Immature natural killer cell (primary cell): ENCODE measurements at places on chromosomes 3 and 15.

GRCh38 chr3:155102329-155102728, 22.2 kb downstream of the MME start:
- no peak for DNase-seq

- peak; percentile 38 for DNase-seq
Measured at GRCh38 chr15:70096215-70097062, 1.3 kb downstream of the TLE3 start.

- DNase-seq, result no peak
Measured at GRCh38 chr3:160090653-160091052, 102.0 kb downstream of the IL12A start.

GRCh38 chr15:98751767-98752166, 103.4 kb downstream of the IGF1R start:
- no peak for DNase-seq

DNA sequence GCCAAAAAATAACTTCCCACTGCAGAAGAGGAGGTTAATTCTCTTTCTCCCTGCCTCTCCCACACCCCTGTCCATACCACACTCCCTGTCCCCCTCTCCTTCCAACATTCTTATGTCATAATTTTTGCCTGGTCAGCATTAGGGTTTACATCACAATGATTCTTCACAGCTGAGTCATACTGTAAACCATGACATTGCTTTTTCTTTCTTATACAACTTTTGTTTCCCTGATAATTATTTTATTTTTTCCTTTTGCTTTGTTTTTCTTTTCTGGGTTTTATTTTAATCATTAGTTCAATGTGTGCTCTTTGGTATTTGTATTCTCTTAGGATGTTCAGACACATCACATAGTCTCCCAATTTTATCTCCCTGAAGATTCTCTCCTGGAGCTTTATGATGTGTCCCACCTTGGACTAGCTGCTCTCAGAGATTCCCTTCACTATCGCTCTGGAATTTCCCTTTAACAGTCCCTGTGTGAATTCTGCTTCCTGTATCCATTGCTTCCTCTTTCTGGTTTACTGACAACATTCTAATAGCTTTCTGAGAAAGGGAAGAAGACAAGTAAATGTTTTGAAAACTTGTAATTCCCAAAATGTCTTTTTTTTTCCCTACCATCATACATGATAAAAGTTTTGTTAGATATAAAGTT, 70.7 kb downstream of the SOX2 start:
- no peak for DNase-seq

DNA sequence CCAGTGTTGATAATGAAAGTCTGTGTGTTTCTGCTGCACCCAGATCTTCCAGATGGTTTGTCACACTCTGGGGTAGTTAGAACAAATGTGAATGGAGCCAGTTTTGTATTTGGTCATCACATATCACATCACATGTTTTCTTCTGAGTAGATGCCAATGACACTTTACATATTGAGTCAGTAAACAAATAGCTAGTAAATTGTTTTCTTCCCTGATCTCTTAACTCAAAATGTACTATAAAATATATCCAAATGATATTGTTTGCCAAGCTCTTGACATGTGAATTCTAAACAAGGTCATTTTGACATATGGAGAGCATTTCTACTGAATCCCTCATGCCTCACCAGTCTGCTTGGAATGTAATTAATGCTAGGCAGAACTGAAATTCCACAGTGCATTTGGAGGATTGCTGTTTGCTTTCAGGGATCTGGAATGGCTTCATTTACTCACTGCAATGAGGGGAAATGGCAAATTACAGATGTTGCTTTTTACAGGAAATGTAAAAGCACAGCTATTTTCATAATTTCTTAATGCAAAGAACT, 45.0 kb downstream of the PDHB start:
- no peak for DNase-seq

DNA sequence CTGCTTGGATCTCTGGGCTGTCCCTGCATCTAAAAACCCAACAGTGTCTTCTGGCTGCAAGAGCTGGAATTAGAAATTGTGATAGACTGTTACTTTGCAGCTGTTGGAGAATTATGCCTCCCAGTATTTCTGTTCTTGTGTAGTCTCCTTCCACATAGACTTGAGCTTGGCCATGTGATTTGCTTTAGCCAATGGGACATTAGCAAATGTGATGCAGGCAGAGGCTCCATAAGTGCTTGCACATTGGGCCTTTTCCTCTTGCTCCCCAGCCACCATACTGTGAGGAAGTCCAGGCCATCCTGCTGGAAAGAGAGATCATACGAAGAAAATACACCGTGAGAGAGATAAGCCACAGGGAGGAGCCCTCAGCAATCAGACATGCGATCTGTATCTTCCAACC, 33.8 kb upstream of the RASGRF1 start:
- DNase-seq, result no peak

DNA sequence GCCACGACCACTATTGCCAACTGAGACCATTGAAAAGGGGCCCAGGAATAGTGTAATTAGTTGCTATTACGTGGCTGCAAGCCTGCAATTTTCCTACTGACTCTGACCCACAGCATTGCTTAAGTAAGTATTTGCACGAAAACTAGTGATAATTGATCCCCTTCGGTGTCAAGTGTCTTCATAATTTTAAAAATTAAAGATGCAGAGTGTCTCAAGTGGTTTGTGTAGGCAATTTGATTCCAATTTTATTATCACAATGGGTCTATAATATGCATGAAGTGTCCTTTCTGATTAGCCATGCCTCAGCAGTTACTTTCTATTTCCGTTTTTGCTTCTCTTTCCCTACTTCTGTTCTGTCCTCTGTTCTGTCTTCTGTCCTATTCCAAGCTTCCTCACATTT, 259.2 kb downstream of the C3orf38 start:
- no peak for DNase-seq

- DNase-seq, result peak; percentile 77
Measured at GRCh38 chr3:111541911-111542483, at the start of gene CD96. Gene CD96 (plus strand): TSS chr3:111542197. CDS start chr3:111542249, 52 bp downstream.

DNA sequence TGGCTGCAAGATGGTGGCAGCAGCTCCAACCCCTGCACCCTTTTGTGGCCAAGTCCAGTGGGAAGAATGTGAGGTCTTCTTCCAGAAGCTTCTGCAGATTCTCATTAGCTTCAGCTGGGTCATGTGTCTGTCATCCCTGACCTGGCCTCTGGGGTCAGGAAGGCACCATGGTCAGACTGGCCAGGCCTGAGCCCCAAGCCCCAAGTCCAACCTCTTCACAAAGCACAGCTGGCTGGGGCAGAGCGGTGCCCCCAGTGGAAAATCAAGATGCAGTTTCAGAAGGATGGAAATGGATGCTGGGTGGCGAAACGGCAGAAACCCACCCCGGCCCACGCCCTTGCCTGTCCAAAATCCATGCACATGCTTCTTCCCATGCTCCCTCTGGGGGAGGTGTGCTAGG, 15.9 kb upstream of the GATA2 start:
- DNase-seq, result no peak

GRCh38 chr3:72769758-72770540, 78.3 kb downstream of the SHQ1 start:
- no peak for DNase-seq

DNA sequence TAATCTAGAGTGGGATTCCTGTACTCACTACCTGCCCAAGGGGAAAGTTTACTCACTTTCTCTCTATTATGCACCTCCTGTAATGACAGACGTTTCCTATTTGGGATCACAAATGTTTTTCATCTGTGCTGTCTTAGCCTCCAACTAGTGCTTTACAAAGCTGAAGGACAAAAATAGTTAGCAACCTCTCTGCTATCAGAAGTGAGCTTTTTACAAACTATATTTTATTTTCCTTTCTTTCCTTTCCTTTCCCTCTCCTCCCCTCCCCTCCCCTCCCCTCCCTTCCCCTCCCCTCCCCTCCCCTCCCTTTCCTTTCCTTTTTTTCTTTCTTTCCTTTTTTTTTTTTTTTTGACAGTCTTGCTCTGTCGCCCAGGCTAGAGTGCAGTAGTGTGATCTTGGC, 130.8 kb downstream of the UNC13C start:
- no peak for DNase-seq

DNA sequence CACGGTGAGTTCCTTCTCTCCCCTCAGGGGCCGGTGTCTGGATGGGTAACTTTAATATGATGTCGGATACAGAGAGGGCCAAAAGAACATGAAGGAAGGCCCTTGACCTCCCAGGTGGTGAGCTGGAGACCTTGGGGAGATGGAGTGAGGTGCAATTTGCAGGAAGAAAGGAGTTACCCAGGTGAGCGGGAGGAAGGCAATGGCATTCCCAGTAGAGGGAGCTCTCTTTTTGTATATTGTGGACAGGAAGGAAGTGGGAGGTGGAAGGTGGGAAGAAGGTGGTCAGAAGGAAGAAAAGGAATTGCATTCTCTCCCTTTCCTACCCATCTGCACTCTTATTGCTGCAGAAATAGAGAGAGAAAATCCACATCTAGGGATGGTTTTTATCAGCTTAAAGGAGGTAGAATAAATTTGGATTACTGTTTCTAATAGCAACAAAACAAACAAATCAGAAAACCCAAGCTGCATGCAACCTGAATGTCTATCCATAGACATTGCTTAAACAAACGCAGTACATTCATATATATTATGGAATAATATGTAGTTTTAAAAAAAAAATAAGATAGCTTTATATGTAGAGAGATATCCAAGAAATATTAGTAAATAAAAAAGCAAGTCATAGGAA, 169.0 kb upstream of the TSC22D2 start:
- DNase-seq, result no peak

GRCh38 chr15:100008258-100008657, 275.0 kb upstream of the LYSMD4 start:
- no peak for DNase-seq

- DNase-seq, result no peak
Measured at GRCh38 chr15:82599862-82600261, 47.3 kb downstream of the CPEB1 start.

DNA sequence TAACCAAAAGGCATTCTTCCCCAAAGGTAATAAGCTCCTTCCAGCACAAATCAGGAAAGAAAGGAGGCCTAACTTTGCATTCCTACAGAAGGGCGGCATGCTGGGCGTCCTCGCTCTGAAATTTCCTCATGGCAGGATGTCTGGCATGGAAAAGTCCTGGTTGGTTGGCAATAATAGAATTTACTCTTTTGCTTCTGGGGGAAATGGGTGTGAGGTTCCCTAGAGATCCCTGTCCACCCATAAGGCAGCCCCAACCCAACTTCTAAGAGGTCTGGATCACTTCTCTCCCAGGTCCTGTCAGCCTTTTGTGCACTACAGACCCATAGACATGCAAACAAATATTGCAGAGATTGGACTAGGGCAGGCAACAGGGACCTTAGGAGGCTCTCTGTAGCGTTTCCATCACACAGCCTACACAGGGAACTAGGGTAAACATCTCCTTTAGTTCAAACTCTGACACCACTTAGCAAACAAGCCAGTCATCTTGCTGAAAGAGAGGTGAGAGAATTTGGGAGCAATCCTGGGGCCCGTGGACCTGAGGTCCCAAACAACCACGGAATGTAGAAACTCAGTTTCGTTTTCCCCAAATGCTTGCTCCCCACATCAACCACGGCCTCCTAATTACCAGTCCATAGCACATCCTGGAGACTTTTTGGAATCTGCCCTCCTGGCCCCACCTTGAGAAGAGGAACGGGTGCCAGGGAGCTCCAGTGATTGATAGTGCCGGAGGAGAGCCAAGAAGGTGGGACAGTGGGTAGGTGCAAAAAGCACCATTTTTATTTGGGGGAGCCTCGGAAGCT, 2.1 kb downstream of the ZIC4 start:
- DNase-seq, result no peak

DNA sequence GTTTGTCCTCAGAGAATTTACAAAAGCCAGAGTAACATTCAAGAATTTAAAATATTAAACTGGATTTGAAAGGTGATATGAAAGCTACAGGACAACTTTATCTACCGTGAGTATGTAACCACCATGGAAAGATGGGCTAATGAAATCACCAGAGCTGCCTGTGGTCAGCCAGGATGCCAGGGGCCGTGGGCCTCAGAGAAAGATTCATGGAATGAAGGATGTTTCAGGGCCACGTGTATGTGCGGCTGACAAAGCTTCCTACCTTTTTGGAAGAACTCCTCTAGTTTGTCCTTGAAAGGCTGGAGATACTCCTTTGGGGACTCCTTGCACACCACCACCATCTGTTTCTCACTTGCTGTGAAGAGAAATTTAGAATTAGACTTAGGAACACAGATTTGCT, 138.9 kb downstream of the GREM1 start:
- no peak for DNase-seq

DNA sequence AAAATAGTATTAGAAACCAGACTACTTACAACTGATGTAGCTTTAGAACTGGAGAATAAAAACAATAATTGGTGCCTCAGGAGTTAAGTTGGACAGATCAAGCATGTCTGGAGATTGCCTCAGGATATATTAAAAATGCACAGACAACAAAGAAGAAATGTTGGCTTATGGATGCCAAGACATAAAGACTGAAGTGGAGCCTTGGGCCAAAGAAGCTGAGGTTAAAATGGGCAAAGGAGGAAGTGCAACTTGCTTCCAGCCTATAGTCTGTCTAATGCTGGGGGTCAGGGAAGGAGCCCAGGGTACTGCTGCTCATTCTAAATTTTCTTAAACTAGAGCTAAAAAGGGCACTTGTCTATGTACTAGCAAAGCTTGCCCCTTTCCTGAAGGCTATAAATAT, 77.5 kb downstream of the ESYT3 start:
- DNase-seq, result no peak

DNA sequence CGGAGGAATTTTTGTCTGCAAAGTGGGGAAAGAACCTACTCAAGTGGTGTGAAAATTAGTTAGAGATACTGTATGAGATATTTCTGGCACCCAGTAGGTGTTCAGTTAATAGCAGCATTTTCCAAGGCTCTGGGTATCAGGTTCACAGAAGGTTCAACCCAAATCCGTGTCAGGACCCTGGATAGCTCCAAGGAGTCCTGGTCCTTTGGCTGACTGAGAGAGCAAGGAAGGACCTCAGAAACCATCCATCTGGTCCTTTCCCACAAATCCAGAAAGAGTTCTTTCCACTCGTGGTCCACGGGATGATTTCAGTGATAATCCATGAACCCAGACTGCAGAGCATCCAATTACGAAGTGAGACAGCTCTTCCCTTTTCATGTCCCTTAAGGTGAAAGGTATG, 51.4 kb downstream of the SLC6A11 start:
- no peak for DNase-seq

DNA sequence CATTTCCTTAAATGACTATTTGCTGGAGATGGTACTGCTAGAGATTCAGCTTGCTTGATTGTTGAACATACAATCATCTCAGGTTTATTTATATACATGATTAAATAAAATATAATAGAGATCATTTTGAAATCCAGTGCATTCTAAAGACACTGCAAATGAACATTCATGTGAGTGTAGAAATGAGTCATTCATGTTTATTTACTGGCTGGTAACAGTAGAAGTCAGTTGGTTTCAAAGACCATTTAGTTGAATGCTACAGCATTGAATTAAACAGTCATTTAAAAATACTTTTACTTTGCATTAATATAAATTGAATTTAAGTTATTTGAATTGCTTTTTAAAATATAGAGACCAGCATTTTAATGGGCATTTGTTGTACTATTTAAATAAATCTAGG, 551.9 kb upstream of the GOLIM4 start:
- DNase-seq, result no peak

GRCh38 chr3:12929801-12930200, 88.4 kb upstream of the RPL32 start:
- DNase-seq, result no peak

DNA sequence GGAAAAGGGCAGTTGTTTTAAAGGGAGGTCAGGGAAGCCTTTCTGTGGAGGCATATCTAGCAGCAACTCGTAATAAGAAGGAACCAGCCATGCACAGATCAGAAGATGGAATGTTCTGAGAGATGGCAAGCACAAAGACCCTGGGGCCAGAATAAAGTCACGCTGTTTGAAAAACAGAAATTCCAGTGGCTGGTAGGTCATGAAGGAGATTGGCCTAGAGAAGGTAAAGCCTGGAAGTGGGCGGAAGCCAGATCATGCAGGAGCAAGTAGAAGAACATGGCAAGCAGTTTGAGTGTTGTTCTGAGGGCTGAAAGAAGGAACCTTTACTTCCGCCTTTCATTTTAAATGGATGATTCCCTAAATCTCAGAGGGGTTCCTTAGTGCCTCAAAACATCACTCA, 208.1 kb upstream of the PPP2R3A start:
- no peak for DNase-seq
